ENCODE measurements at places on chromosomes 5 and 9.

- no peak for DNase-seq
Measured at GRCh38 chr9:108377382-108377781, 478.4 kb downstream of the ACTL7B start.

DNA sequence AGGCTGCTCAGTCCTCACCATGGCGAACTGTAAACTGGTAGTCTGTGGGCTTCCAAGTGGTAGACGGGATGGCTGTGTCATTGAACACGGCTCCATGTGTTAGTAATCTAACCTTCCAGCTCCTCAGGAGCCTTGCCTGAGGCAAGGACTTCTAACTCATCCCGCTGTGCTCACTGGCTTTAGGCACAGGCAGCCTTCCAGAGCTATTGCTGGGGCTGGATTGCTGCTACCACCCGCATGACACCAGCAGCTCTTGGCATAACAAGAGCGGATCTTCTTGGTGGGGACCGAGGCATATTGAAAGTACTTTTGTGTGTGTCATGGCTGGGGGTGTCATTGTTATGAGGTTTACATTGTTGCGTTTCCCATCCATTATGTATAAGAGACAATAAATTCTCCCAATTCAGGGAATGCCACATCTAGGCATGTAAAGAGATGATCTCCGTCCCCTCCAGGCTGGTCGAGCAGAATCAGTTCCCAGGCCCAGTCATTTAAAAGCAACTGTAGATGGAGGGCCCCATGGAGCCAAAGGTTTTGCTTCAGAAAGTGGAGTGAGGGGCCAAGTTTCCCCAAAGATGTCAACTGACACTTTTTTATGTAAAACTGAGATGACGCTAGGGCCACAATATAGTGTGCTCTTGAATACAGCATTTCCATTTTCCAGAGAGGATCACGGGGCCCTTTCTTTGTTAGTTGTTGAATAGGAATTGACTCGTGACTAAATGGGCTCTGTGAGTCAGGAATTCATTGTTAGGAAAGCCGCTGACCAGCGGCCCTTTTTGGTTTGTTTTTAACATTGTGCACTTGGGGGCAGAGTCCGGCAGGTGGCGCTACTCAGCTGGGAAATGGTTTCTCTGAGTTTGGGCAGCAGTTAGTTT, 759.5 kb downstream of the TAF11L14 start:
- DNase-seq = peak; percentile 18

DNA sequence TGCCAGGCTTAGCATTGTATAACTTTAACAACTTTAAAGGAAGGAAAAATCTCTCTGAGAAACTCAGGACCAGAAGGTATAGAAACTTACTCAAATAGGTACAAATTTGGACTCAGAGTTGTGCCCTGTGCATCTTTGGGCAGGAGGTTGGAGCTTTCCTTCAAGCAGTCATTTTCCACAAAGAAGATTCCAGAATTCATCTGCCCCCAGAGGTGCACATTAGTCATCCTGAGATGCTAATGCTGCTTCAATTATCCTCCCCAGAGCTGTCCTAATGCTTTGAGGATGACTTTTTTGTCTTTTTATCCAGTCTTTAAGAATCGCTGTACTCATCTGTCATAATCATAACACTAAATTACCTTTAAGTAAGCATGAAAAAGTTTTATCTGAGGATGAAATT, 243.0 kb upstream of the WWC1 start:
- DNase-seq = no peak

DNA sequence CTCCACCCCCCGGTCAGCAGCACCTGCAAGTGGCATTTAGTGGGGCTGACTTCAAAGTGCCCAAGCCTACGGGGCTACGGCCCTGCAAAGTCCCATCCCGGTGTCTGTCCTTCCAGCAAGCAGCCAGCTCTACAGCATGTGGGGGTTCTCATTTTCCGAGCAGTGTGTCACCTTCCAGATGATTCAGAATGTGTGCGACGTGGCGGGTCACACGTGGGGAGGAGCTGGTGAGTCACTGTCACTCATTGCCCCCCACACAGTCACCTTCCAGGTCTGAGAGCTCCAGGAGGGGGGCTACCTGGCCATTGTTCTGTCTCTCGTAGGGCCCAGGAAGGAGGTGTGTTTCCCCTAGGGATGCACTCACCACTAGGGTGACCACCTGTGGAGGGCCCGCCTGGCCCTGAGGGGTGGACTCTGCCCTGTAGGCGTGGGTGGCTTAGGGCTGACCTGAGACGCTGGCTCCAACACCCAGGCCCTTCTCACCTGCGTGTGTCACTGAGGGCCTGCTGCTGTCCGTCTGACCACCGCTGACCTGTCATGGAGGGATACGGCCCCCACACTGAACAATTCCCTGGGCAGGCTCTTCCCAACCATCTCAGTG, 70.2 kb downstream of the SEMA4D start:
- peak; percentile 49 for DNase-seq

GRCh38 chr5:107149243-107150005, 521.3 kb downstream of the EFNA5 start:
- no peak for DNase-seq

GRCh38 chr9:121604242-121604641, 47.2 kb upstream of the DAB2IP start:
- DNase-seq = no peak

DNA sequence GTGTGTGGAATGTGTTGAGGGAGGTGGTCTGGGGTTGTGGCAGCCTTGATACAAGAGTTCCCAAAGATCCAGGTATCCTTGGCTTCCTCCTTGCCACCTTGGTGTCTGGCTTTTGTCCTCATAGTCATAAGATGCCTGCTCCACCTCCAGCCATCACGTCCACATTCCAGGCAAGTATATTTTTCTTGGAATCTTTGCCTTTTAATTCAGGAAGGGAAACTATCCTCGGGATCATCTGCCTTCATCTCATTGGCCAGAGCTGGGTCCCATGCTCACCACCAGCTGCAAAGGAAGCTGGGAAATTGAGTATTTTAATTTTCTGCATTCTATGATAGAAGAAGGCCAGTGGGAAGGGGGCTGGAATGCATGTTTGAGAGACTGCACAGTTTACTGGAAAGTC, 186.7 kb downstream of the C9orf50 start:
- no peak for DNase-seq

DNA sequence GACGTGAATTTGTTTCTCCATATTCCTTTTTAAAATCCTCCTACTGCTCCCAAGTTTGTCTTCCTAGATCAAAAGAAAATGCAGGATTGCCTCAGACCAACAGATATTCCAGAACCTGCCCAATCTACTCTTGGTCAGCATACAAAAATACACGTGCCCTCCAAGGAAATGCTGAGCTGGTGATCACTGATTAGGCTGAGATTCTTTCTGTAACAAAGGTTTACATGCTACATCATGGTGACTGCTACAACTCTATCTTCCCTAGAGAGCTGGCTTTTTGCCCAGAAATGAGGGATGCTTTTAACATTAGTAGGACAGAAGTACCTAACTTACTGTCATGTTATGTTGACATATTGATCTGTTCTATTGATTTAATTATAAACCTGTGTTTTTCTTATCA, 35.5 kb downstream of the OR2Y1 start:
- peak; percentile 7 for DNase-seq

DNA sequence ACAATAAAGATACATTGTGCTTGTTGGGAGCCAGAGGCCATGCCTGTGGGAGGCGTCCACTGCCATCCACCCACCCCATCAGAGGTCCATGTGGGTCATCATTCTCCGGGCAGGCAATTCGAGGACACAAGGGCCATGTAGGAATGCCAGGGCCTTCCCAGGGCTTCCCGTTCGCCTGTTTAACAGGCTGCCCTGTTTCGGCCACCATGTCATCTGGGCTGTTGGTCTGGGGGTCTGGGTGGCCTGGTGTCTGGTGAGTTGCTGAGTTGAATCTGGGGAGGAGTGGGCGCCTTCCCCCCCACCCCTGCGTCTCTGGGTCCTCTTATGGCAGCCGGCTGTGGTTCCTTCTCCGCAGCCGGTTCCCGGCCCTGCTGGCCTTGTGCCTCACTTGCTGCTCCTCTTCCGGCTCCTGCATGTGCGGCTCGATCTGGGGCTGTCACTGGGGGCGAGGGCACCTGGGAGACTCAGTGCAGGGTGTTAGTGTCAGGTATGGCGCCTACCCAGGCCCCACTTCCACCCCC, 117.4 kb downstream of the WNK2 start:
- no peak for DNase-seq

DNA sequence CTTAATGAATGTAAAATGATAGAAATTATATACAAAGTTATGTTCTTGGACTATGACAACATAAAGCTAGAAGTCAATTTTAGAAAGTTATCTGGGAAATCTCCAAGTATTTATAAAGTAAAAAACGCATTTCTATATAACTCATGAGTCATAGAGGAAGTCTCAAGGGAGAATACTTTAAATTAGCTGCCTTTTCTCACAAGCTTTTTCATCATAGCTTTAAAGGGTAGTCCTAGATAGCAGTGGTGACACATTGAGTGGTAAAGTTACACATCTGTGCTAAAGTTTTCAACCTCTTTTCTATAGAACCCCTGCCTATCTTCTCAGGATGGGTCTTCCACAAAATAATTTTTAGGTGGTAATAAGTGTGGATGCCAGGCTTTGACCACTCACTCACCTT, 598.3 kb upstream of the FAM174A start:
- DNase-seq = no peak

DNA sequence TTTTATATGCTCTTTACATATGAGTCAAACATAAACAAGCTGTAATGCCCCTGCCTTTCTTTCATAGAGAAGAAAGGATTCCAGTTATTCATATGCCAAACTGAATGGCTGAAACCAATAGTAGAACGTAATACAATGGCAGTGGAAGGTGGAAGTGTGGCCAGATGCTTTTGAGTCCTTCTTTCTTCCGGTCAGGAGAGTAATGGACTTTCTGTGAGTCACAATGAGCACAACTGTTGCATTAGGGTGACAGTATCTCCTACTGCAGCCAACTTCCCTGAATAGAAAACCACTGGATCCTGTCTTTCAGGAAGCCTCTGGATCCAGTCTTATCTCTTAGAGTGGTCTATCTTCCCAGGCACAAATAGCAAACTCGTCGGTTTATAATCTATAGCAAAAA, 855.2 kb downstream of the MAT2B start:
- peak; percentile 63 for DNase-seq

- DNase-seq = no peak
Measured at GRCh38 chr5:73917433-73917832, 291.4 kb downstream of the ARHGEF28 start.

GRCh38 chr9:111691672-111692329, 30.4 kb downstream of the GNG10 start:
- peak; percentile 48 for DNase-seq
